ENCODE measurements at places on chromosomes 7 and 10.

GRCh38 chr7:12601302-12601869, 30.9 kb downstream of the SCIN start:
- DNase-seq, result no peak

GRCh38 chr7:108313086-108313485, 143.2 kb downstream of the NRCAM start:
- no peak for DNase-seq

DNA sequence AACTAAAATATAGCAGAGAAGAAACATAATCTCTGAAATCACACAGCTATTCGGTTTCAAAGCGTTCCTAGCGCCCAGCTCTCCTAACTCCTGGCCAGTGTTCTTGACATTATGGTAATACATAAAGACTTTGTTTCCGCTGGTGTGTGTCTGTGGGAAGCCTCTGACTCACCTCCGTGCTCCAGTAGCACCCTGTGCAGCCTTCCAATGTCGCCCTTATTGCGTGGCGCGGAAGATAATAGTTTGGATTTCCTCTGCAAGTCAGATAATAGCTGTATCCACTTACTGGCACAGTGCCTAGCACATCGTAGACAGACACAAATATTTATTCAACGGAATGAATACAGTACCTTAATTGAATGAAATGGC, 570 bp downstream of the BMS1 start:
- no peak for DNase-seq

DNA sequence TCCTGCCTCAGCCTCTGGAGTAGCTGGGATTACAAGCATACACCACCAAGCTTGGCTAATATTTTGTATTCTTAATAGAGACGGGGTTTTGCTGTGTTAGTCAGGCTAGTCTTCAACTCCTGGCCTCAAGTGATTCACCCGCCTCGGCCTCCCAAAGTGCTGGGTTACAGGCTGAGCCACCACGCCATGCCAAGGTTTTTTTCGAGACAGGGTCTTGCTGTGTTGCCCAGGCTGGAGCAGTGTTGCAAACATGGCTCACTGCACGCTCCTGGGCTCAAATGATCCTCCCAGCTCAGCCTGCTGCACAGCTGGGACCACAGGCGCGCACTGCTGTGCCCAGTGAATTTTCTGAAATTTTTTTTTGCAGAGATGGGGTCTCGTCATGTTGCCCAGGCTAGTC, 3.3 kb upstream of the SEC31B start:
- DNase-seq, result no peak

GRCh38 chr10:126969310-126969709, 64.1 kb downstream of the DOCK1 start:
- no peak for DNase-seq

- DNase-seq, result no peak
Measured at GRCh38 chr7:11758627-11759111, 73.3 kb downstream of the THSD7A start.

Data from NAMALWA (cell line).